ENCODE measurements at places on chromosomes 1 and 21.
A peak's percentile ranks its signal among the peaks of the same experiment; 100 is the strongest.

- DNase-seq = peak; percentile 88
Observed at GRCh38 chr1:17125756-17126237, 6.5 kb upstream of the PADI2 start.

DNA sequence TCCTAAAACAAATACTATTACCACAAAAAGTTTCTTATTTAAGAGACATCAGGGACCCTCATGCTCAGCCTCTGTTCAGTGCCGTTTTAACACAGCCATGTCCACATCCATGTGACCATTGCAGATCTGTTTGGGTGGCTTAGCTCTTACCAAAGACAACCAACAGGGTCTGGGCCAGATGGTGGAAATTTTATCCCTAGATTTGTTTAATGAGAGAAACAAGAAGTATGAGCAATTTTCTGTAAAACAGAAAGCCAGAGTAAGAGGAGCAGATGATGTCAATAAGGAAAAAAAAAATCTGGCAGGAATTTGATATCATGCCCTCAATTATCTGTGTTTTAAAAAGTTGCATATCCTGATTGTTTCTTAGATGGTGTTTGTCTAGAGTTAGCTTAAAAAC lies 299.9 kb downstream of the TM2D1 start:
- DNase-seq = no peak

DNA sequence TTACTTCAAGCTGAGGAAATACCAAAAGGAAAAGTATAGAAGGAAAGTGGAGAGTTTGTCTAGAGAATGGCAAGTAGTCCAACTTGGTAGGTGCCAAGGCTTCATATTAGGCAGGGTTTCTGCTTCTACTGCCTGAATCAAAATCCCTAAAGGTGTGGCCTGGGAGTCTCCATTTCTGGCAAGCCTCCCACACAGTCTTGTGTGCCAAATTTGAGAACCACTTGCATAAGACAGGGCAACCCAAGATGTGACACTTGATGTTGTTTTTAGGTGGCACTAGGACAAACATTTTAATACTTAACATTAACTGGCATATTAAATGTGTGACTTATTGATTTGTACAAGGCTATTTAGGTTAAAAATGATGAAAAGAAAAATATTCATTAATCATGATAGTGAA lies 60.1 kb downstream of the ATG4C start:
- DNase-seq = no peak

DNA sequence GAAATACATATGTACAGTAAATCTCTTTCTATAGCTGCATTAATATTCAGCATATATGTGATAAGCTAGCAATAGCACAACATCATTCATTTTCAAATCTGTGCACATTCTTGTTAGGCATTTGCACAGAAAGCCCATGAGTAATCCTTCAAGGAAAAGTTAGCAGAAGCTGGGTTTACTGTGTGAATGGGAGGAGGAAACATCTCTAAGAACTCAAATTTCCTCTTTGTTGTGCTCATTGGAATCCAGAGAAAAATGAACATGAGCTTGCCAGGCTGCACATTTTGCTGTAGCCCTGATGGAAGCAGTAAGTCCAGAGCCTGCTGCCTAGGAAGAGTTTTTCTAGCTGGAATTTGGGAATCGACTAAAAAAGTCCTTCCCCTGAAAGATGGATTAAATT lies 214.2 kb upstream of the FOXD3 start:
- no peak for DNase-seq

DNA sequence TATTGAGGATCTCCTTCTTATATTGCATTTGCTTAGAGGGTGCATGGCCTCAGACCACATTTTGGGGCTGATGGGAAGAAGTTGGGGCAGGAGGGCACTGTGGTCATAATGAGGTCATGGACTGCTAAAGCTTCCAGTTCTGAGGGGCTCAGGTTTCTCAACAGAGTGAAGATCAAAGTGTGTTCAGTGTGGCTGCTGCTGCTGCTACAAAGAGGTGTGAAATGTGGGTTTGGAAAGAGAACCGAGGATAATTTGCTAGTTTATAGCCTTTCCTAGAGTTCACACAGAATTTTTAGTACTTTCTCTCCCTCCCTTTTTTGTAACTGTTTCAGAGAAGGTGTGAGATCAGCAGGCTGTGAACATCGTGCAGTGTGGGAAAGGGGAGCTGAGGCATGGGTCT lies 73.3 kb downstream of the CACNA1E start:
- DNase-seq = no peak

DNA sequence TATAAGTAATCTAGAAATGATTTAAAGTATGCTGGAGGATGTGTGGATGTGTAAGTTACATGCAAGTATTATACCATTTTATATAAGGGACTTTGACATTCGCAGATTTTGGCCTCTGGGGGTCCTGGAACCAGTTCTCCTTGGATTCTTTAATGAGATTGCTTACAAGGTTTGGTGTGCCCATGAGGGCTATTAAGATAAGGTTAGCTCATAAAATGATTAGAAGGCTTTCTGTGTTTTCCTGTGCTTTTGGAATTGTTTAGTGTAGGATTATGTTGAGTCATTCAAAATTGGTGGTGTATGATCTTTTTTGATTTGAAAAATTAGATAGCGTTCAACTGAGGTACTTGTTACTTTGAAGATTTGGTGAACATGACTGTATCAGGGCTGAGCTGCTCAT lies 5.6 kb downstream of the USP25 start:
- no peak for DNase-seq

DNA sequence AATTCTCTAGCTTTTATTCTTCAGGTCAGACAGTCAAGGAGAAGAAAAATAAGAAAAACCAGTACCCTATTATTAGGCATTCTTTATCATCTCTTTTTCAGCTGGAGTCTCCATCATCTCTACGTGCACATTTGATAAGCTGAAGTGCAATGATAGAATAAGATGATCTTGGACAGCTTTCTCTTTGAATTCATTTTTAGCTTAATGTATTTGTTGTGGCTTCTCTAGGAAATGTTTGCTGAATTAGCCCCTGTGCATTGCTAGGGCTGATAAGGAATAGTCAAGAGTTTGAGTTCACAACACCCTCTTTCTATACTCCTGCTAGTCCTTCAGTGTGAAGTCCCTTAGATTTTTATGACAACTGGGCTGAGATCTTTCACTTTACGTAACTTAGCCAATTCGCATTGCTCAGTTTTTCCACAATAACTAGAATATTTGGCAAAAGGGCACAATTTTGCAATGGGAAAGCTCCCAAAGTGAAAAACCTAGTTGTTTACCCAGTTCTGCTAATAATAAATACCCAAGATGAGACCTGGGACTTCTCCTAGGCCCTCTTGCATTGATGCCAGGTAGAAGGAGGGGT lies 7.0 kb upstream of the KCNJ15 start:
- DNase-seq = no peak

DNA sequence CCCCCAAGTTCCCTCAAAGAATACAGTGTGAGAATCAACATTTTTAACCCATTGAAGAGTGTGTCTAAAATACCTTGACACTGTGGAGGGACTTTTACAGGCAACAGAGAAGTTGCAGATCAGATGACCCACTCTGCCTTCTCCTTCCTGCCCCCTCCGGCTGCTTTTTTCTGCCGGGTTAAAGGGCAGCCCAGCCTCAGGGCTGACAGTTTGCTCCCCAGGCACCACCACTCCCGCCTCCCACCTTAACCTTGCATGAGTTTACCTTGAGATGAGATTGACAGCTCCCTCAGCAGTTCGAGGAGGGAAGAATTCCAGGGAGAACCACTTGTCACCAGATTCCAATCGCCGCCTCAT lies 3.2 kb downstream of the MTHFR start:
- DNase-seq = peak; percentile 46

DNA sequence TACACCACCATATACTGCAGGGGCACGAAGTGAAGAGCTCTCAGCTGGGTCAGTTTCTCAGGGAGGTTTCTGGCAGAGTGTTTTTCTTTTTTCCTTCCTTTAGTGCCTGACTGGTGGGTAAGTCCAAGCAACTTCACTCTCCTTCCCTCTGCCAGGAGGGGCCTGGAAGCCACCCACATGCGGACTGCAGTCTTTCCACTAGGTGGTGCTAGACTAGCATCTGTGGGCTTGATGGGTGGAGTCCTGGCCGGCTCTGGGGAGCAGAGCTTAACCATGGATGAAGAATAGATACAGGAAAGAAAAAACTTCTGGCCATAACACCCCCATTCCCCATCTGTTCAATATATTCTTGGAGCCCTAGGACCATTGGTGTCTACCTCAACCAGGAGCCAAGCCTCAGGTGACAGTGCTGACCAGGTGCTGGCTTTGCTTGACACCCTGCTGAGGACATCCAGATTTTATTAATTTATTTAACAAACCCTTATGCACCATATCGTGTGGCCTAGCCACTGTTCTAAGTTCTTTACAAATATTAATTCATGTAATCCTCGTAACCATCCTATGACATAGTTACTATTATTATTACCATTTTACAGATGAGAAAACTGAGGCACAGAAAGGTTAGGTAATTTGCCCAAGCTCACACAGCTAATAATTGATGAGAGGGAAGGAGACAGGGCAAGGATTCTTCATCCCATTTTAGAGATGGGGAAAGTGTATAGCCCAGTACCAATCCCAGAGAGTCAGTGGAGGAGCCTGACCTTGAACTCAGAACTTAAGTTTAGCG lies 126.7 kb upstream of the CSF3R start:
- DNase-seq = peak; percentile 62

- DNase-seq = no peak
Observed at GRCh38 chr1:221827307-221827642, 85.4 kb upstream of the DUSP10 start.

DNA sequence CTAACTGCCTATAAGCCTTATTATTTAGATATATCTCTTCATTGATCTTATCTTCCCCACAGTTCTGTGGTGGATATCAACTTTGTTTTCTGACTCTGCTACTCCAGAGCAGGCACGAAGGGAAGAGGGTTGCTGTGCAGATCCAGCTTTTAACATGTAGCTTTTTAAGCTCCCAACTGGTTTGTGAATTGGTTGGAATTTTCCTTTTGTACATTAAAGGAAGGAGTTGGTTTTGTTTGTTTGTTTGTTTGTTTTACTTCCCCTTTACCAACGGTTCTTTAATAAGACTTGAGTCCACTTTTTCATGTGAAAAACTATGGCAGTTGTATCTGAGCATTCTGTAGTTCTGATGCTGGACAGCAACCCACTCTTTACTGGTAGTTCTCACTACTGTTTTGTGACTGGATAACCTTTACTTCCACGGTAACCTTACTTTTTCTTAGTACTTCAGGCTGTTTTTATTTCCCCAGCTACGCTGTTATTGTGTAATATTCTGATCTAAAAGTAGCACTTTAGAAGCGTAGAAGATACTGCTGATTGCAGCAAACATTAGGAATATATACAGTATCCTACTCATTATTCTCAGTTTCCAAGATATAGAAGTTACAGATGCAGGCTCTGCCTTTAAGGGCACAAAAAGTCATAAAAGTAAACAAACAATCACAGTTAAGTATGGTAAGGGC lies 1.6 kb downstream of the GNPAT start:
- DNase-seq = peak; percentile 56

DNA sequence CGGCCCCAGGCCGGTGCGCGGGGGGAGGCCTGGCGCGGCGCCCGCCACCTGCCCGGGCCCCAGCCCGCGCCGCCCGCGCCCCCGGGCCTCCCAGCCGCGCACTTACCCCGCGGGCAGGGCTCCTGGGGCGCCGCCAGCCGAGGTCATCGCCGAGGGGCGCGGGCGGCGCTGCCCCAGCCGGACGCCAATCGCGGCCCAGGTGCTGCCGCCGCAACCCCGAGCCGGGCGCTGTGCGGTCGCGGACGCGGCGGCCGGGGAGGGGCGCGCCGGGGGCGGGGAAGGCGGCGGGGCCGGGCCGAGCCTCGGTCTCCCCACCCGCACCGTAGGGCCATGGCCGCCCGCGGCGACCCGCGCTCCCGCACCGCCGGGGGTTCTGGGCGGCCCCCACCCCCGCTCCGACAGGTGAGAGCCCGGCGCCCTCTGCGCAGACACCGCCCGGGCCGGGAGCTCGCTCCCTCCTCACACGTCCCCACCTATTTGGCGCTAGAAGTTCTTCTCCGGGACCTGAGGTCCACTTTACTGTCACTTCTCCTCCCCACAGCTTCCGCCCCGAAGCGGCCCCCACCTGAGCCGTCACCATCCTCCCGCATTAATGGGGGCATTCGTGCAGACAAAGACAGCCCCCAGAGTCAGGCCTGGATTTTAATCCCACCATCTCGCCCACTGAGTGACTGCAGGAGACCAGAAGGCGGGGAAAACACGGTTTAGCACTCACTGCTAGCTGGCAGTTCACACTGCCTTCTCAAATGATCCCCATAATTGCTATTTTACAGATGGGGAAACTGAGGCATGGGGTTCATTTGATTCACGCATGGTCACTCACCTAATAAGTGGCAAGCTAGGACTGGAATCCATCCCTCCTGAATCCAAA lies at the start of gene TTC39A:
Gene TTC39A, minus strand, starts transcription at position 232 of the 871 bp plus-strand sequence. Its CDS starts 85 bp downstream, at position 147.
- DNase-seq = peak; percentile 17

DNA sequence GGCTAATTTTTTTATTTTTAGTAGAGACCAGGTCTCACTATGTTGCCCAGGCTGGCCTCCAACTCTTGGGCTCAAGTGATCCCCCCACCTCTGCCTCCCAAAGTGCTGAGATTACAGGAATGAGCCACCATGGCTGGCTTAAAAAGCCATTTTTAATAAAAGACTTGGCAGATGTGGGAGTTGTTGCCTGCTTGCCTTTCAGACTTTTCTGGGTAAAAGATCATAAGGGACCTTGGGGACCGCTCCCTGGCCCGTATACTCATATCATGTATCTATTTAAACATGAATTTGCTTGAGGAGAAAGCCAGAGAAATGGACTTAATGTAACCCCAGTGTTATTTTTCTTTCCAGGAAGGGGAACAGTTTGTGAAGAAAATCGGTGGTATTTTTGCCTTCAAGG lies 23.4 kb upstream of the PODN start:
- DNase-seq = no peak

DNA sequence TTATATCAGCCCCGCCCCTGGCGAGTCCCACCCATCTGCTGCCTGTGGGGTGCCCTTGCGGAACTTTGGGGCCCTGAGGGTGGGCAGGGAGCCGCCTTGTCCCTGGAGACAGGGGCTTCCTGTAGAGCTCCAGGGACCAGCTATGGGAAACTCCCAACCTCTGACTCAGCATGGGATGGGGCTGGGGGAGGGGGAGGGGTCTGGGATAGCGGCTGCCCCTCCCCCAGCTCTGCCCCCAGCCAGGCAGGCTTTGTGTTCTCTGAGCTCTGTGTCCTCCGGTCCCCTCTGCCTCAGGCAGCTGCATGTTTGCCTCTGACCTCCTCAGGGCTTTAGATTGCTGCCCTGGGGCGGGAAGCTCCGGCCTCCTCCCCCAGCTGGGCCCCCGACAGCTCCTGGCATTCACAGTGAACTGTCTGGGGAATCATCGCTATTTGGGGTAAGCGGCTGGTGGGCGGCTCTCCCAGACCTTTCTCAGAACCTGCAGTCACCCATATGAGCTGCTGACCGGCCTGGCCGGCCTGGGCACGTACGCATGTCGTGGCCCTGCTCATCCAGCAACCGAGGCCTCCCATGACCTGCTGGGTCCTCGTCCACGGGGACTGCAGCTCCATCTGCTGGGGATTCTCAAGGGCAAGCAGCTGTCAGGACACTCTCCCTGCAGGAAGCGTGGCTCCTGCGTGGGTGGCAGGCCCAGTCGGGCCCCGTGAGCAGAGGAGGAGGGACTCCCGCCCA lies 17.1 kb downstream of the ARHGEF16 start:
- peak; percentile 51 for DNase-seq

Measured in GM23248 (cell line).